Activated T-helper 1 cell treated with anti-CD3 and anti-CD28 coated beads, Interleukin-12 subunit alpha, Interleukin-12 subunit beta, Interleukin-2, Interleukin-4 antibody, amounts not matched to agents 30 ng/mL and 10 ng/mL and 1 ng/mL, durations not matched to agents 14 hours and 24 hours and 36 hours (primary cell): ENCODE measurements at places on chromosomes 1 and 21. TPM values are rescaled to one million over a fixed set of nuclear protein-coding genes. Genes with fewer than 3 reads are reported as not detected.

GRCh38 chr1:230286166-230286889, 139.8 kb downstream of the PGBD5 start:
- DNase-seq: no peak

GRCh38 chr1:236155399-236155767, 13.0 kb downstream of the GPR137B start:
- no peak for DNase-seq

The CYYR1 gene
- not detected in 2 replicates for total RNA-seq

The TOE1 gene
- total RNA-seq: 39.1 and 41.4 TPM in 2 replicates

- DNase-seq: no peak
Measured at GRCh38 chr1:2609319-2610035, 22.9 kb downstream of the PRXL2B start.

DNA sequence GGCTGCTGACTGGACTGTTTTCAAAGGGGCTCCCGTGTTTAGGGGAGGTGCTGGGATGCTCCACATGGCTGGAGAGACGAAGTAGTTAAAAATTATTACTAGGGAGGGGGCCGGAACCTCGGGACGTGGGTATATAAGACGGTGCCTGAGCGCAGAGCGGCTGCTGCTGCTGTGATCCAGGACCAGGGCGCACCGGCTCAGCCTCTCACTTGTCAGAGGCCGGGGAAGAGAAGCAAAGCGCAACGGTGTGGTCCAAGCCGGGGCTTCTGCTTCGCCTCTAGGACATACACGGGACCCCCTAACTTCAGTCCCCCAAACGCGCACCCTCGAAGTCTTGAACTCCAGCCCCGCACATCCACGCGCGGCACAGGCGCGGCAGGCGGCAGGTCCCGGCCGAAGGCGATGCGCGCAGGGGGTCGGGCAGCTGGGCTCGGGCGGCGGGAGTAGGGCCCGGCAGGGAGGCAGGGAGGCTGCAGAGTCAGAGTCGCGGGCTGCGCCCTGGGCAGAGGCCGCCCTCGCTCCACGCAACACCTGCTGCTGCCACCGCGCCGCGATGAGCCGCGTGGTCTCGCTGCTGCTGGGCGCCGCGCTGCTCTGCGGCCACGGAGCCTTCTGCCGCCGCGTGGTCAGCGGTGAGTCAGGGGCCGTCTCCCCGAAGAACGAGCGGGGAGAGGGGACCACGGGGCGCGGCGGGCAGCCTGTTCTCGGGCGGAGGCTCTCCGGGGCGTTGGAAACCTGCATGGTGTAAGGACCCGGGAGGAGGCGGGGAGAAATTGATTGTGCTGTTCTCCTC, at the start of gene CHODL:
Gene CHODL, plus strand, starts transcription at position 163 of the 793 bp plus-strand sequence. Its CDS starts 391 bp downstream, at position 554.
- no peak for DNase-seq

The WDR64 gene
- not detected in 2 replicates for total RNA-seq

- DNase-seq: no peak
Measured at GRCh38 chr1:238281418-238281817, 390.7 kb upstream of the ZP4 start.

DNA sequence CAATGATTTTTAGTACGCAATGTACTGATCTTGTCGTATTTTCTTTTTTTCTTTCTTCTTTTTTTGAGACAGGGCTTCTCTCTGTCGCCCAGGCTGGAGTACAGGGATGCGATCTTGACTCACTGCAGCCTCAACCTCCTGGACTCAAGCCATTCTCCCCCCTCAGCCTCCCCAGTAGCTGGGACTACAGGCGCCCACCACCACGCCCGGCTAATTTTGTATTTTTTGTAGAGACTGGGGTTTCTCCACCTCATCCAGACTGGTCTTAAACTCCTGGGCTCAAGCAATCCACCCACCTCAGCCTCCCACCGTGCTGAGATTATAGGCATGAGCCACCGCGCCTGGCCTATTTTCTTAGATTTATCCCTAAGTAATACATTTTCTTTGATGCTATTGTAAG, 43.9 kb upstream of the COL6A2 start:
- DNase-seq: no peak

The SMYD3 gene
- 21.7 and 21.8 TPM in 2 replicates for total RNA-seq

The CDK18 gene
- total RNA-seq: 0.21 and 0.47 TPM in 2 replicates

The EEIG2 gene
- 16.7 and 18.5 TPM in 2 replicates for total RNA-seq

DNA sequence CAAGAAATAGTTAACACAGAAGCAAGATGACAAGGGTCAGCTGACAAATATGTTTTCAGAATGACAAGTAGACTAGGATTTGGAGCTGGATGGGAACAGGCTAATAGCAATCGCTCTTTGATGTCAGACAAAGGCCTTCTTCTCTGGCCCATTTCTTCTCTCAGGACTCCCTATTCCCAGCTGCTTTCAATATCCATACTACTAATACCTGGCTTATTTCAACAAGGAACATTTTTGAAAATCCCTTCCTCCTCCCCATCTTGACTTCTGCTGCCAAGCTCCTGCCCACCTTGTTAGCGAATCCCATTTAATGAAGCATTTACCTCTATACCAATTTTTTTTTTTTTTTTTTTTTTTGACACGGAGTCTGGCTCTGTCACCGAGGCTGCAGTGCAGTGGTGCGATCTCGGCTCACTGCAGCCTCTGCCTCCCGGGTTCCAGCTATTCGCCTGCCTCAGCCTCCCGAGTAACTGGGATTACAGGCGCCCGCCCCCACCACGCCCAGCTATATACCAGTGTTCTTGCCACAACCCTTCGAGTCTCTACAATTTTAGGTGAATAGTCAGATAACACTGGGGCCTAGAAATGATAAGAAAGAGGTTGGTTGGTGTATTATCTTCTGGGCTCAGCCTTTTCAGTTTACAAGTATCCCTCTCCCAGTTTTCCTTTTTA, 68.4 kb downstream of the MACF1 start:
- no peak for DNase-seq

GRCh38 chr1:228144193-228144992, 4.3 kb downstream of the GUK1 start:
- DNase-seq: no peak

The UBE2Q1 gene
- 93.3 and 106 TPM in 2 replicates for total RNA-seq

The PRRX1 gene
- not detected in 2 replicates for total RNA-seq

DNA sequence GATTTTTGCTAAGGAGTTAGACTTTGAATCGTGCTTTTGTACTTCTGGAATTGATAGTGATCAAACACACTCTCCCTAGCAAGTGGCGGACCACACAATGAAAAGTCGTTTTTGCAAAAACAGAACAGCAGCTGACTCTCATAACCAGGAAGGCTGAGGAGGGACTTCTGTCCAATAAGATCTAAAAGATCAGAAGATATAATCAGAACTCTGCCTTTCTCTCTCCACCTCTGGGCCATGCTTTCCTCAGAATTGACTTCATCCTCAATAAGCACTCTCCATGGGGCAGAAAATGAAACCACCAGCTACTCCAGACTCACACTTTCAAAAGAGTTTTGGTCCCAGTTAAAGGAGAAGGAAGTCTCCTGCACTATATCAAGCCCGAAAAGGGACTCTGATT, 55.3 kb upstream of the SAMD13 start:
- DNase-seq: no peak

The KIF14 gene
- total RNA-seq: 11.5 and 12.5 TPM in 2 replicates

The RABIF gene
- 11.8 and 13.4 TPM in 2 replicates for total RNA-seq

The CRYAA gene
- total RNA-seq: not detected in 2 replicates

The DRAXIN gene
- 0.07 TPM in 1 of 2 replicates, not detected in the other for total RNA-seq

DNA sequence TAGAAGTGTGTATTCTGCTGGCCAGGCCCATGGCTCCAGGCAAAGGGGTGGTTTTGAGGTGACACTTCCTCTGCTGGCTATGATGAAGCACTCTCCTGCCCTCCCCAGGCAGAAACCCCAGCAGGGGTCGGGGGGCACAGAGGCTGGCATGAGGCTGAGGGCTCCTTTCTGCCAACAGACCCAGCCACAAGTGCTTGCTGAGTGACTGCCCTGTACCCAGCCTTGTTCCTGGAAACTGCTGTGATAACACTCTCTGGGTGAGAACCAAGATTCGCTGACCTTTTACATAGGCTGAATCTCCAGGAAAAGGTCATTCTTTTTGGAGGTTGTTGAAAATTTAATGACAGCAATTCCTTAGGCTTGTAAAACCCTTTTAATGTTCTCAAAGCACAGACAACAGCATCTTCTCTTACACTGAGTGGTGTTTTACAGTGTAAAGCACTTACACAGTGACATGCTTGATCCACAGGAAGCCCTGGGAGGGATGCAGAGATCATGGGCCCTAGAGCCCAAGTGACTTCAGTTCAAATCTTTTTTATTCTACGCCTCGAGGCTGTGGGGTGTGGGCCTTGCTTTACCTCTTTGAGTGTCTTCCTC, 155.5 kb upstream of the FGGY start:
- no peak for DNase-seq

The ACTL8 gene
- total RNA-seq: not detected in 2 replicates

- DNase-seq: no peak
Measured at GRCh38 chr1:71081697-71082080, 854 bp upstream of the ZRANB2 start.

DNA sequence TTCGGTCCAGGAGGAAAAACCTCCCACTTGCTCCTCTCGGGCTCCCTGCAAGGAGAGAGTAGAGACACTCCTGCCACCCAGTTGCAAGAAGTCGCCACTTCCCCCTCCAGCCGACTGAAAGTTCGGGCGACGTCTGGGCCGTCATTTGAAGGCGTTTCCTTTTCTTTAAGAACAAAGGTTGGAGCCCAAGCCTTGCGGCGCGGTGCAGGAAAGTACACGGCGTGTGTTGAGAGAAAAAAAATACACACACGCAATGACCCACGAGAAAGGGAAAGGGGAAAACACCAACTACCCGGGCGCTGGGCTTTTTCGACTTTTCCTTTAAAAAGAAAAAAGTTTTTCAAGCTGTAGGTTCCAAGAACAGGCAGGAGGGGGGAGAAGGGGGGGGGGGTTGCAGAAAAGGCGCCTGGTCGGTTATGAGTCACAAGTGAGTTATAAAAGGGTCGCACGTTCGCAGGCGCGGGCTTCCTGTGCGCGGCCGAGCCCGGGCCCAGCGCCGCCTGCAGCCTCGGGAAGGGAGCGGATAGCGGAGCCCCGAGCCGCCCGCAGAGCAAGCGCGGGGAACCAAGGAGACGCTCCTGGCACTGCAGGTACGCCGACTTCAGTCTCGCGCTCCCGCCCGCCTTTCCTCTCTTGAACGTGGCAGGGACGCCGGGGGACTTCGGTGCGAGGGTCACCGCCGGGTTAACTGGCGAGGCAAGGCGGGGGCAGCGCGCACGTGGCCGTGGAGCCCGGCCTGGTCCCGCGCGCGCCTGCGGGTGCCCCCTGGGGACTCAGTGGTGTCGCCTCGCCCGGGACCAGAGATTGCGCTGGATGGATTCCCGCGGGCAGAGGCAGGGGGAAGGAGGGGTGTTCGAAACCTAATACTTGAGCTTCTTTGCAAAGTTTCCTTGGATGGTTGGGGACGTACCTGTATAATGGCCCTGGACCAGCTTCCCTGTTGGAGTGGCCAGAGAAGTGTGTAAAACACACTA, 45.3 kb downstream of the MRPL39 start:
- peak; percentile 68 for DNase-seq

DNA sequence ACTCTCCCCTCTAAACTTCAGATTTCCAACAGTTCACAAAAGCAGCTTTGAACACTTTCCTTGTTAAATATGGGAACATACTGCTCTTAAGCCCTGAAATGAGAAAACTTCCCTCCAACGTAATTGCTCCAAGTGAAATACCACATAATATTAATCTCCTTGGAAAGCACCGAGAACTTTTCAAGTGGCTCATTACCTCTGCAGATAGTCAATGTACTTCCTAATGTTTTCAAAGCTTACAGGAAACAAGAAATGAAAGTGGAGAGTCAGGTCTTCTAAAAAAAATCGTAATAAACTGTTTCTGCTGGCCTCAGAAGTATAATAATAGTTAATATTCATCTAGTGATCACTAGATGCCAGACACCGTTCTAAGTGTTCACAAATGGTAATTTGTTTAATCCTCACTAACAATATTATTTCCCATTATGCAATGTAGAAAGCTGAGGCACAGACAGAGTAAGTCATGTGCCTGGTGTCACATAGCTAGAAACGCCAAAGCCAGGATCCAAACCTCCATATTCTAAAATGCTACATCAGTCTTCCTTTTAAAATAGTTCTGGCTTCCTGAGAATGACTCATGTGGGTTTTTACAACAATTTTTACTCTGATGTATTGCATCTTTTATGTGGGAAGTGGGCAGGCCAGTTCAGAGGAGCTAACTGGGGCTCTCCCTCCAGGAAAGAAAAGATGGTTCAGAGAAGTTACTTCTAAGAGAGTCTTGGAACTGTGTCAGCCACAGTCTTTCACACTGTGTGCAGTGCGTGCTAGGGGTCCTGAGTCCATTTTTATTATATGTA, 177.2 kb downstream of the PLPPR4 start:
- no peak for DNase-seq

GRCh38 chr21:17796503-17796902, 22.7 kb downstream of the C21orf91 start:
- DNase-seq: no peak

DNA sequence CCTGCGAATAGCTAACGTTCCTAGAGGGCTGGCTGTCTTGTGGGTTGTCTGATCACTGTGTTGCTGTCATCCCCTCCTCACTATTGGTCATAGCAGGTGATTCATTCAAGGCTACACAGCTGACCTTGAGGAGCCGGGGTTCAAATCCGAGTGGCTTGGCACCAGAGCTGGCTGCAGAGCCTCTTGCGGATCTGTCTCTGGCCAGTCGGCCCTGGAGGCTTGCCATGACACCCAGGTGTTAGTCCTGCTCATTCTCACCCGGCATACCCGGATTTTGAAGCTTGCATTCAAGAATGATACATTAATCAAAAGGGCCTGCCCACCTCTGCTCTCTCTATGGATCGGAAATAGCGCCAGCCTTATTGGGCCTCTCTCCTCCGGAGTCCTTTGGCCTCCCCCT, 110.4 kb downstream of the DHRS3 start:
- no peak for DNase-seq

The FLVCR1 gene
- total RNA-seq: 18.5 and 18.7 TPM in 2 replicates

The ERMAP gene
- total RNA-seq: 3.4 and 3.7 TPM in 2 replicates

- no peak for DNase-seq
Measured at GRCh38 chr1:71414179-71414578, 333.3 kb upstream of the ZRANB2 start.

GRCh38 chr1:20271498-20272400, 18.9 kb upstream of the VWA5B1 start:
- no peak for DNase-seq

The RASAL2 gene
- total RNA-seq: not detected in 2 replicates

The CASZ1 gene
- 8.0 and 11.7 TPM in 2 replicates for total RNA-seq

The GSTM5 gene
- total RNA-seq: 0.08 TPM in 1 of 2 replicates, not detected in the other

DNA sequence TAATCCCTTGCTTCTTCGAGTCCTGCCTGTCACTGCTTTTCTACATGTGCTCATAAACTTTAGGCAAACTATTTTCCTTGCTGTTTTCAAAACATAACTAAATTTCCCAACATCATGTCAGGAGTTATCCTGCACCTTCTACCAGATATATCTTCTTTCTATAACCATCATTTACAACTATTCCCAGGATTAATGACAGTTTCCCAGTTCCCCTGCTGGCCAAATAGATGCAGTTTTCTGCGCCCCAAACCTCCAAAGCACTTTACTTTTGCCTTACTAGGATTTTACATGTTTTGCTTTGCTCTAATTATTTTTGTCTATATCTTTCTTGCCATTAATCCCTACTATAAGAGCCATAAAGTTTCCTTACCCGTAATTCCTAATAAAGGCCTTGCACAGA, 122.5 kb downstream of the GLUL start:
- DNase-seq: no peak

DNA sequence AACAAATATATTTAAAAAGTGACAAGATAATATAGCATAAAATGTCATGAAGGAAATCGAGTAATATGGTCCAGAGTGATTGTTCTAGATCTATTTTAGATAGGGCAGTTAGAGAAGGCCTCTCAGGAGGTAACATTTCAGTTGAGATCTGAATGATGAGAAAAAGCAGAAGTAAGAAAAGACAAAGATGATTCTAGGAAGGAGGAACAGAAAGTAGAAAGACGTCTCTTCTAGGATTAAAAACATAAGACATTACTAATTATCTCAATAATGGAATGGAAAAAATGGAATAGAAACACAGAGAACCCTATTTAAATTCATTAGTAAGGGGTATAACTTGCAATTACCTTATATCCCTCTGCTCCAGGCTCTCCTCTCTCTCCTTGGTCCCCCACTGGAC, 130.0 kb upstream of the ZNHIT6 start:
- DNase-seq: no peak
